ENCODE measurements at places on chromosomes 3 and 15. TPM values are rescaled to one million over a fixed set of nuclear protein-coding genes. Genes with fewer than 3 reads are reported as not detected.

- no peak for DNase-seq
Observed at GRCh38 chr3:147881933-147882332, 472.8 kb downstream of the ZIC1 start.

GRCh38 chr3:196288141-196288460, 575 bp upstream of the PCYT1A start:
- peak; percentile 67 for DNase-seq

DNA sequence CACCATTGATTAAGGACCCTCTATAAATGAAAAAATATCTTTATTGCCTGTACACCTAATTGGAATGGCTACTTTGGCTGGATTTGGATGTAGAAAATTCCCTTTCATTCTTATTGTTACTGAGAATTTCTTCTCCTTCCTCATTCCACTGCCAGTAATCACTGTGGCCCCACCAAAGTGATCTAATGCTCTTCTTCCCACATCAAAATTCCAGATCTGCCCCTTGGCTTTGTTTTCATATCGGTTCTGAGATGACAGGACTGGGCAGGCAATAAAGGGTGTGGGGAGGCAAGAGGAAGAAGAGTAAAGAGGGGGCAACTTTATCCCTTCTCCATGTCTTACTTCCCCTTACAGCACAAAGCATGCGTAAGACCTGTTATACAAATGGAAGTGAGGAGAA, 2.1 kb downstream of the ANKUB1 start:
- DNase-seq = peak; percentile 45

The CCDC9B gene
- 16.2 TPM for total RNA-seq

GRCh38 chr3:194875581-194876402, 190.1 kb downstream of the FAM43A start:
- no peak for DNase-seq

DNA sequence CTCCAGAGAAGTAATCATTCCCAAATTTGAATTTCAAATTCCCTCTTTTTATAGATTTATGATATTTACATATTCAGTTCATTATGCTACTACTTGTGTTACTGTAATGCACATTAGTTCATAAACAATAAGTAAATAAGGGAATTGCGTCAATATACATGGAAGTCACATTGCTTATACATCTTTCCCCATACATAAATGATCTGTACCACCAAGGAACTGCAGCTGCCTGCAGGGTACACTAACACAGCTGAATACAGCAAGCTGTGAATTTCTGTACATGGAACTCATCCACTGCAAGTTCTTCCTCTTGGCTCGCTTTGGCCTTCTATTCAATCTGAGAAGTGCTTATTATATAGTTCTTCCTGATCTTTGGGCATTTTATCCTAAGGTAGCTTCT, 15.5 kb downstream of the CASR start:
- DNase-seq = no peak

DNA sequence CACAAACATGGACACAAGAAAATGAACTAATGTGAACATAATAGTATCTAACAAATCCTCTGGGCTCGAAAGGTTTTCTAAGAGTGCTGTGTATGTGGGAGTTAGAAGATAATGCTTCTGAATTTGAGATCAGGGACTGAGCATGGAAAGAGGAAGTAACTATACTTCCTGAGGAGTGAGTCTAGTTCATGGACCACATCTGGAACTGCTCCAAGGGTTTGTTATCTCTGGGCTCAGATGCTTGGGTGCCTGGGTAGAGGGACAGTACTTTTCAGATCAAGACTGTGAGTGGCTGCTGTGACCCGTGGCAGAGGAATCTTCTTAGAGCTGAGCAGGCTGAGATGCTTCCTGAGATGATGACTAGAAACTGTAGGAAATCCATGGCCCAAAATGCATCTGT, 28.5 kb downstream of the TBC1D23 start:
- DNase-seq = peak; percentile 10

DNA sequence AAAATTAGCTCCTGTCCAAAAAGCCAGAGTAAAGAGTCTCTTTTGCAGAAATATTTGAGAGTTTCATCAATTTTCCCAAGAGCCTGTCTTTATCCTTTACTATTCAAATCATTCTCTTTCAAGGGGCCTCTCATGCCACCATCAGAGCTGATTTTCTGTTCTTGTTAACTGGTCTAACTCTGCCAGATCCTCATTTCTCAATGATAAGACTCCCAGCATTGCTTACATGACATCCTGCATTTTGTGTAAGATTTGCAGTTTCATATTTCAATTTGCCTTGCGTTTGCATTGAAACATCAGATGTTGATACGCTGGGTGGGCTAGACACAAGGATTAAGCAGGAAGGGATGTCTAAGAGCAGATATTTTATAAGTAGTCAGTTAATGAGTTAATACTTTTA, 228.7 kb downstream of the TBL1XR1 start:
- no peak for DNase-seq

The FANCD2OS gene
- total RNA-seq = not detected

The GNAT1 gene
- not detected for total RNA-seq

The PLSCR5 gene
- total RNA-seq = not detected

- DNase-seq = no peak
Observed at GRCh38 chr3:148439254-148439822, 258.4 kb upstream of the AGTR1 start.

The C3orf80 gene
- total RNA-seq = 1.8 TPM

- no peak for DNase-seq
Observed at GRCh38 chr15:53840681-53841080, 81.2 kb upstream of the WDR72 start.

The FEZF2 gene
- not detected for total RNA-seq

Data from fibroblast of the aortic adventitia (primary cell).